ENCODE measurements at places on chromosomes 16 and 17.

- DNase-seq: no peak
Measured at GRCh38 chr16:3992297-3993051, 112.0 kb upstream of the CREBBP start.

DNA sequence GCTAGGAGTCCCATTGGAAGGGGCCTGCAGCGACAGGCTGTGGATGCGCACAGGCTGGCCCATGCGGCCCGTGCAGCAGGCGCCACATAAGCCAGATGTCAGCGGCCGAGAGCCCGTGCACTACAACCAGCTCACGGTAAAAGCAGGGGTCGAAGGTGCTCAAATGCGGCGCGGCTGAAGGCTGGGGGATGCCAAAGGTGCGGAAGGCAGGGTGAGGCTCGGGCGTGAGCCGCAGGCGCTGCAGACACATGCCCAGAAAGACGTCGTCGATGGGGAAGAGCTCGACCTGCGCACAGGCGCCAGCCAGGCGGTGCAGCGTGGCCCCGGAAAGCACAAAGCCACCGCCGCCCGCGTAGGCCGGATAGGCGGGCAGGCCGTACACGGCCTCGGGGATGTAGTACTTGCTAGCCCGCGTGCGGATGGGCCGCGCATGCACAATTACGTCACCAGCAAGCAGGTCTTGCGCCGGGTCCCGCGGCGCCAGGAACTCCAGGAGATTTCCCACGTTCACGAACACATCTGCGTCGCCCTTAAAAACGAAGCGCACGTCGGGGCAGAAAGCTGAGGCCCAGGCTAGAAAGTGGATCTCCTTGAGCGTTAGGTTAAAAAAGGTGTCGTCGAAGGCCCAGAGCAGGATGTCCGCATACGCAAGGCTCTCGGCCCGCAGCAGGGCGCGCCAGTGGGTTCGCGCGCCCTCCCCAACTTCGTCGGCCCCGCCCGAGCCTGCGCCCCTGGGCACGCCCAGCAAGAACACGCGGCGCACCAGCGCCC, 1.3 kb downstream of the B3GNT9 start:
- DNase-seq: no peak

DNA sequence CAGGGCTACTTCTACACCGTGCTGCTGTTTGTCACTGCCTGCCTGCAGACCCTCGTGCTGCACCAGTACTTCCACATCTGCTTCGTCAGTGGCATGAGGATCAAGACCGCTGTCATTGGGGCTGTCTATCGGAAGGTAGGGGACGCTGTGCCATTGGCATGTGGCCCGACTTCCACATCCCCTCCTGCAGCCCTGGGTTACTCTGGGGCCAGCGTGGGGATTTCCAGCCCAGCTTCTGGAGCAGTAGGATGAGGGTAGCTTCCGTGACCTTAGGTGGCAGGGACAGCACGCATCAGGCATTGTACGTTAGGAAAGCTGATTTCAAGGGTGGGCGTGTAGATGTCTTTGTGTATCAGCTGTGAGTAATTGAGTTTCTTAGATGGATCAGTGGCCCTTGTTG, 96.5 kb downstream of the ABCC1 start:
- DNase-seq: no peak

GRCh38 chr17:10197721-10198508, 491 bp downstream of the GAS7 start:
- no peak for DNase-seq

- DNase-seq: no peak
Measured at GRCh38 chr16:80263848-80264694, 276.7 kb upstream of the DYNLRB2 start.

GRCh38 chr17:47717979-47718621, 14.9 kb upstream of the TBX21 start:
- DNase-seq: no peak

DNA sequence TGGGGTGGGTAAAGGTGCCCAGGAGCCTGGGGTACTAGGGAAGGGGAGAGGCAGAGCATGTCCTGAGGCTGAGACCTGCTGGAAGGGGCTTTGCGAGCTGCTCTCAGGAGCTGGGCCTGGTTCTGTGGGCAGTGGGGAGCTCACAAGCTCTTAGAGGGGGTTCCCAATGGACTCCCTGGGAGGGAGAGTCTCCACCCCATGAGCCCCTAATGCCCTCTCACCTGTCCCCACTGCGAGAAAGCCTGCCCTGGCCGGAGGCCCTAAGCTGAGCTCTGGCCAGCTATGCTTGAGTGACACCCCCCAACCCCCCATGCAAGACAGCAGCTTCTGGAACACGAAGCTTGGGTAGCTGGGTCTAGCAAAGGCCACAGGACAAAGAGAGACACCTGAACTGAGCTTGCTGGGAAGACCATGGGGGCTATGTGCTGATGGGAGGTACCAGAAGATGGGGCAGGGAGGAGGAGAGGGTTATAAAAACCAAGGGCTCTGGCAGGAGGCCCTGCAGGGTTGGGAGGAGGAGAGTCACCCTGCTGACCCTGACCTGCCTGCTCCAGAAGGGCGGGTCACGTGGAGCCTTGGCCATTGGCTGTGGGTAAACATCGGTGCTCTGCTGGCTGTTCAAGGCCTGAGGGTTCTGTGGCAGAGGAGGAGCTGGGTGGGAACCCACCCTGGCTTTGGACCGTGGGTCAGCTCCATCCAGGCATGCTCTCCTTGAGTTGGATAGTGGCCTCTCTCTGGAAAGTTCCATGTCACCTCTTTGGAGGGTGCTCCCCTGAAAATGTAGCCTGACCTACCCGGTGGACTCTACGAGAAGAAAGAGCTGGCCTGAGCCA, 106.7 kb downstream of the RAB11FIP4 start:
- DNase-seq: no peak

DNA sequence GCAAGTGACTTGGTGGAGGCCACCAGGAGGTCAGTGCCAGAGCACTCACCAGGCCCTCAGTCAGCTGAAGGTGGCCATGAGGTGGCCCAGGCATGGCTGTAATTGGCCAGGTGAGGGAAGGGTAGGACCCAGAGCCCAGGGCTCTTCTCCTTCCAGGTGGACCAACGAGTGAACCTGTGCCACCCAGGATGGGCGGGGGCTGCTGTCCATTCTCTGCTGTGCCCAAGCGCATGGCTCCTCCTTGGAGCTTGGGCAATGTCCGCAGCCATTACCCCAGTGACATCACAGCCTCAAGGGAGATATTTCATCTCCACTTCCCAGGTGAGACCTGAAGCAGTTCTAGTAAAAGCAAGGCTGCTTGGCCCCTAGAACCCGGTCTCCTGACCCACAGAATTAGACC, 303.0 kb upstream of the FOXF1 start:
- no peak for DNase-seq

GRCh38 chr16:12057266-12057665, 80.7 kb downstream of the SNX29 start:
- no peak for DNase-seq

DNA sequence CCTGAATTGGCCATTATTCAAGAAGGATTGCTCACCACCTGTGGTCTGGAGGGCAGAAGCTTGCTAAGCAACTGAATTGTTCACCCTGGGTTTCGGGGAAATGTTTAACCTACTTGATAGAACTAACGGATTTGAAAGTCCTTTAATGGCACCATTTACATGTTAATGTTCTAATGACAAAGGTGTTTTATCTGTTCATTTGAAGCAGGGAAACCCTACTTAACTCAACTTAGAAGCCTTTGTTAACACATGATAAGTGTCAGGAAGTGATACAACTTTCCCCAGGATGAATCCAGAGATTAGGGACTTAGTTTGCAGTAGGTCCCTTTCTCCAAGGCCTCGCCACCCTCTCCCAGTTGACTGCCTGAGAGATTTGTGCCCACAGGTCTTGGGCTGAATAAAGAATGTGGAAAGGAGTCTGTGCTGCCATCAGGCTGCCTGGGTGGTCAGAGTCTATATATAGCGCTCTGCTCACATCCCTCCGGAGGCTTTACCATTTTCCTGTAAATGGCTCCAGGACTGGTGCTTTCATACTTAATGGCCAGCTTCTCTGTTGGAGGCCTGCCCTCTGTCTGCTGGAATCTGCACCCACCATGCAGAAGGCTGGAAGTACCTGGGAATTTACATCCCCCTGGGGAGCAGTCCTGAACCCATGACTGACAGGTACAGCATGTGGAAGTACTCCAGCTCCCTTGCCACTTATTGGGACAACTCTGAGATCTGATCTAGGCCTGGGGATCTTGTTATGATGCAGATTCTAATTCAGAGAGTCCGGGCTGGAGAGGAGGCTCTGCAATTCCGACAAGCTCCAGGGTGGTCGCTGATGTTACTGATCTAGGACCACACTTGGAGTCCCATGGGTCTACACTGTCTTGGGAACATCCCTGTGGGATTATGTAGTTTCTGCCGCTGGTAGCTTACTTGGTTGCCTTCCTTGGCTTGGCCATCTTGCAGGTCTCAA, 99.9 kb downstream of the ASIC2 start:
- no peak for DNase-seq

GRCh38 chr16:22174642-22175041, 12.3 kb downstream of the SDR42E2 start:
- no peak for DNase-seq

- DNase-seq: no peak
Measured at GRCh38 chr17:82892899-82893565, 53.2 kb upstream of the ZNF750 start.

GRCh38 chr17:49315551-49316257, 46.3 kb downstream of the ZNF652 start:
- peak; percentile 86 for DNase-seq

- peak; percentile 69 for DNase-seq
Measured at GRCh38 chr17:29369831-29370735, 20.1 kb upstream of the TAOK1 start.

DNA sequence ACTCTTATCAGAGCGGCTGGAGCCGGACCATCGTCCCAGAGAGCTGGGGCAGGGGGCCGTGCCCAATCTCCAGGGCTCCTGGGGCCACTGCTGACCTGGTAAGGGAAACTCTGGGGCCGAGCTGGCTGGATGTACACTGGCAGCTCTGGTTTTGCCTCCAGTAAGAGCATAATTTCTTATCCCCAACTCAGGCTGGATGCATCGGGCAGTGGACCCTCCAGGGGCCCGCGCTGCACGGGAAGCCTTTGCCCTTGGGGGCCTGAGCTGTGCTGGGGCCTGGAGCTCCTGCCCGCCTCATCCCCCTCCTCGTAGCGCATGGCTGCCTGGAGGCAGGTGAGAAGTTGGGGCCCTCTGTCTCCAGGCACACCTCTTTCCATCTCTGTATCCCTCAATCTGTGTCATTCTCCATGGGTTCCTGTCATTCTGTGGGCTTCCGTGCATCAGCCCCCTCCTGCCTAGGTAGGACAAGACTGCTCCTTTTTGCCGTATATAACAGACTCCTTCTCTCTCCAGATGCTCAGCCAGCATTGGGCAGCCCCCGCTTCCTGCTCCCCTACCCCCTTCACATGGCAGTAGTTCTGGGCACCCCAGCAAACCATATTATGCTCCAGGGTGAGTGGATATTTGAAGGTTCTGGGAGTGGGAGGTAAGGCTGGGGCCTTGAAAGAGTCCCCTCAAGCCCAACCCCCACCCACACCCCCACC, 9.4 kb upstream of the TMEM88 start:
- no peak for DNase-seq

- peak; percentile 78 for DNase-seq
Measured at GRCh38 chr17:64240741-64241347, 22.2 kb downstream of the TEX2 start.

GRCh38 chr17:50956750-50957523, 90.8 kb upstream of the TOB1 start:
- peak; percentile 65 for DNase-seq

GRCh38 chr17:2803386-2803785, 7.1 kb downstream of the RAP1GAP2 start:
- DNase-seq: no peak

- DNase-seq: peak; percentile 76
Measured at GRCh38 chr17:41500131-41500911, 5.1 kb downstream of the KRT13 start.

- no peak for DNase-seq
Measured at GRCh38 chr16:4010225-4011158, 105.8 kb downstream of the ADCY9 start.

DNA sequence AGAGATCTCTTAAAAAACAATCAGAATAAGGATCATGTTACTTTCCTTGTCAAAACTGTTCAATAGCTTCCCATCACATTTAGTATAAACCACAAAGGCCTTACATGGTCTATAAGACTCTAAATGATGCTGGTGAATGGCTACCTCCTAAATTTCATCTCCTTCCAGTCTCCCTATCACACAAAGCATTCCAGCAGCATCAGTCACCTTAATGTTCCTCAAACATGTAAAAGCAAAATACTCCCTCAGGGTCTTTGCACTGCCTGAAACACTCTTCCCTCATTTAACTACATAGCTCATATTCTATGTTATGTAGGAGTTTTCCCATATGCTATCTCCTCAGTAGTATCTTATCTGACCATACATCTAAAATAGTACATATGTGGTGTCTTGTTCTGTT, 53.5 kb upstream of the INTS2 start:
- no peak for DNase-seq

DNA sequence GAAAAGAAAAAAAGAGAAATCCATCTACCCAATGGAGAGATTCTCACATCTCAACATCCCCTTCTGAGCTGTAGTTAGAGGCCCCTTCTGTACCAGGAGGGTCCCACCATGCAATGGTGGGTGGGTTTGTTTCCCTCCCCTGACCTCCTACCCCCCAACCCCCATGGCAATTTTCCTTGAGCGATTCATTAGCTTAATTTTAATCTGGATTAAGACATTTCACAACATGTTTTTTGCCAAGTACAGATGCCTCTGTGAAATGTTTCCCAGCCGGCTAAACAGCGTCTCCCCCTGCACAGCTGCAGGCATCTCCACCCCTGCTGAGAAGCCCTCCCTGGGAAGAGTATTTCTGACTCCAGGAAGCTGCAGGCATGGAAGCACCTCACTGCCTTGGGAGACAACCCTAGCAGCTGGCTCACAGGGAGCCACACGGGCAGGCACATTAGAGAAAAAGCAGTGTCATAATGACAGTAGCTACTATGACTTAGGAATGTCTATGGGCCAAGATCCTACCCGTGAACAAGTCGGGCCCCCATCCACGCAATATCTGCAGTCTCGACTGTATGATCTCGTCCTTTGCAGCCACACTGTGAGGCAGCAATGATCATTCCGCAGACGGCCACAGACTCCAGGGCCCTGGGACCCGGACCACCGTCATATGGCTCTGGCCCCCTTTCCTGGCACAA, 117.3 kb downstream of the ADCY9 start:
- peak; percentile 67 for DNase-seq

DNA sequence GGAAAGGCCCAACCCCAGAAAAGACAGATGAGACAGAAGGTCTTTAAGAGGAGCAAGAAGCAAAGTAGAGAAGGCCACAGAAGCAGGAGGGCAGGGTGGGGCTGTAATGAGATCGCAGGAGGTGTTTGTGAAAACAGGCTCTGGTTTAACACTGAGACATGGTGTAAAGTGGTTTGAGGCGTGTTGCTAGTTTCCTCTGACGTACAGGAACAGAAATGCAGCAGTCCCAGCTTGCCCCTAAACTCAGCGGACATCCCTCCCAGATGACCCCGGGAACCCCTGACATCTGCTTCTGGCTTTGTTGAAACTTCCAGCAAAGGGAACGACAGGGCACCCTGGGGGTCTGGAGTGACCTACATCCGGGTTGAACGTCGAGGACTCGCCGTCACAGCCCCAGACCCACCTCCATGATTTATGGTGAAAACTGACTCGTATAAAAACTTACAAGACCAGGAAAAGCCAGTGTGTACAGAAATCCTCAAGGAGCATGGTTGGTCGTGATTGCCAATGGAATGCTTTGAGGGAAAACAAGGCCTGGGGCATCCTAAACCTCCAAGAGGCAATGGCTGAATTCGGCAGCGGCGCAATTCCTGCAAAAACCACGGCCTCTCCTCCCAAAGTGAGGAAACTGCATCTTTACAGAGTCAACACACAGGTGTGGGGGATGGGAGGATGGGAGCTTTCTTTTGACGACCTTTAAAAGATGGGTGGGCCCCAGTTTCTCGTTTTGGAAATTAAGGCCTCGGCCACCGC, 25.8 kb downstream of the LITAF start:
- no peak for DNase-seq

GRCh38 chr16:23900480-23901177, 64.8 kb downstream of the PRKCB start:
- no peak for DNase-seq
